ENCODE measurements at places on chromosomes 7 and 10.

DNA sequence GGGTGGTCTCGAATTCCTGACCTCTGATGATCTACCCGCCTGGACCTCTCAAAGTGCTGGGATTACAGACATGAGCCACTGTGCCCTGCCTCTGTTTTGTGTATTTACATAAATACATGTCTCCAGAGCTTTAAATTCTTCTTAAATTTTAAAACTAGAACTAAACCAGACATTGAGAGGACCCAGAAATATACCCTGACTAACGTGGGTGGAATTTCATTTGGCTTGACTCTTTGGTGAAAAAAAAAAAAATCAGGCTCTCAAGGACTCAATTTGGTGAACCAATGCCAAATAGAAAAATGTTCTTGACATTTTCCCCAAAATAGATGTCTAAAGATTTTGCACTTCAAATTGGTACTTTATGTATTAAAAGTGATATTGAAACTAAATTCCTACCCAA is 16.6 kb upstream of the FAS start:
- no peak for DNase-seq

- DNase-seq: no peak
Measured at GRCh38 chr10:24352399-24352798, 143.5 kb downstream of the KIAA1217 start.

DNA sequence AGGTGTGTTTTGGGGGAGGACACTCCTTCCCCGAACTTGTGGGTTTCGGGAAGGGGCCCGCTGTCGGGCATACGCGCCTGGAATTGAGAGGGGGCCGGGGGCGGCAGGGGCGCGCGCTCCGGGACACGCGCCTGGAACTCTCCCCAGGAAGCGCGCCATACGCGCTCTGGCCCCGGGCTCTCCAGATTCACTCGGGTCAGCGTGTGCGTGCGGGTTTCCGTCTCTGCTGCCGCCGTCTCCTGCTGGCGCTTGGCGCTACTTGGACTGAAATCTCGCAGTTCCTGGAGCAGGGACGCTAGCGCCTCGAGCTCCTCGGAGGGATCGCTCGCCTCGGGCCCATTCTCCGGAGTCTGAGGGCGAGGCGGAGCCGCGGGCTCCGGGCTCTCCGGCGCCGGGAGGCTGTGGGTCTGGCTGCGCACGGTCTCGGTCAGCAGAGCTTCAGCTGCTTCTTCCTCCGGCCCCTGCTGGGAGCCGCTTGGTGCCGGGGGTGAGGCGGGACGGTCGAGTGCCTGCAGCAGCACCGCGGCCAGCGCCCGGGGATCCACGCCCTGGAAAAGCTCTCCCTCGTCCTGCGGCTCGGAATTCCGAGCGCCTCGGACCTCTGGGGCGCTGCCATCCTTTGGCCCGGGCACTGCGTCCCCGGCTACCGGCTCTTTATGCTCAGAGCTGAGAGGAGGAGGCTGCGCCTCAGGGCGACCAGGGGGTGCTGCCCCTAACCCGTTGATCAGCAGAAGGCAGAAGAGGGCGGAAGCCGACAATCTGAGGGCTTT is 1.1 kb downstream of the VGF start:
- DNase-seq: no peak

GRCh38 chr7:150909200-150909995 is 57.1 kb downstream of the AOC1 start:
- DNase-seq: no peak

DNA sequence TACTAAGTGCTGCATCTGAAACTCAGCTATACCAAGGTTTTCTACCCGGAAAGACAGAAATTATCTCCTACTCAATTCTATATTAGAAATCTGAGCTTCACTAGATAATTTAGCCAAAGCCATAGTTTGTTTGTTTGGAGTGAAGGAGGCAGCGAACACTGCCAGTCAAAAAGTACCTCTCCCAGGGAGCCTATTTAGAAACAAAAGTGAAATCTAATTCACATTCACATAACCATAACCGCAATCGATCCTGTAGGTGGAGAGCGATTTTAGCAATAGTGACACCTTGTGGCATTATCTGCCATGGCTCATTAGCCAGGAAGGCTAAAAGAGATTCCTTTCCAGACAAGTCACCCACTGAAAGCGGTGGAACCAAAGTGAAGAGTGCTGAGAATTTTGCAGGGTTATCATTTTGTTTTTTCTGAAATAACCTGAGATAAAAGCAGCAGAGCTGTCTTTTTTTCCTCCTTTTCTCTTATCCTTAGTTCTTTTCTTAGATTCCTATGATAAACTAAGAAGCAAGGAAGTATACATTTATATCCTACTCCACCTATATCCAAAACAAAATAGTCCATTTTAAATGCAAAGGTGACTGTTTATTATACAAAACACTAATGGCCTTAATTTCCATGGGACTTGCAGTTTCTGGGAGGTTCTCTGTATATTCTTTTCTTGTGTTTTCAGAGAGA is 83.7 kb upstream of the BET1 start:
- DNase-seq: peak; percentile 42

DNA sequence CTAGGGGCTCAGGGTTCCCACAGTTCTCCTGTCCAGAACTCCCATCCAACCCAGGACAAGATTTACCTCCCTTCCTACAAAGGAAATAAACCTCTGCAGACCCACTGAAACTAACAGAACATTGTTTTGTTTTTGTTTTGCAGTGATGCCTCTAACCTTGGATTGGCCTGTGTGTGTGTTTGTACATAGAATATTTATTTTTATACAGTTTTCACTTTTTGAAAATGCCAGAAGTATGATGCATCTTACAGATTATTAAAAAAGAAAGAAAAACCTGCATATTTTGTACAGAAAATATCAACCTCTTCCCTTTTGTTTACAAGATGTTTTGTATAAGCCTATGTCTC is 94.1 kb upstream of the MACROH2A2 start:
- DNase-seq: no peak

DNA sequence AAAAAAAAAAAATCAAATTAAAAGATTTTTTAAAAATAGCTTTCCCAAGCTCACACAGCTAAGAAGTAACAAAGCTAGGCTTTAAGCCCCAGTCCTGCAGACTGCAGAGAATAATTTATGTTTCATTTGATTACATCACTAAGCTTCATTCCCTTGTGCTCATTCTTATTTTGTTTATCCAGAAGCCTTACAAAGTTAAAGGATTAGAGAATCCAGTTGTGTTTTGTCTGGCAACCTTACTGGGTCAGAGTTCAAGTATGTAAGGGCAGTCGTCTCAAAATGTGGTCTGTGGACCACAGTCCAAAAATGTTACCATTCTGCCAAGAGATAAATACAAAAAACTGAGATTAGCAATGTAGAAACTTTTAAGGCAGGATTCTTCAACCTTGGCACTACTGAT is 32.1 kb upstream of the EZH2 start:
- DNase-seq: no peak

- DNase-seq: no peak
Measured at GRCh38 chr10:123930340-123931001, 38.9 kb upstream of the CPXM2 start.

GRCh38 chr7:131244259-131244852 is 83.3 kb upstream of the MKLN1 start:
- no peak for DNase-seq

DNA sequence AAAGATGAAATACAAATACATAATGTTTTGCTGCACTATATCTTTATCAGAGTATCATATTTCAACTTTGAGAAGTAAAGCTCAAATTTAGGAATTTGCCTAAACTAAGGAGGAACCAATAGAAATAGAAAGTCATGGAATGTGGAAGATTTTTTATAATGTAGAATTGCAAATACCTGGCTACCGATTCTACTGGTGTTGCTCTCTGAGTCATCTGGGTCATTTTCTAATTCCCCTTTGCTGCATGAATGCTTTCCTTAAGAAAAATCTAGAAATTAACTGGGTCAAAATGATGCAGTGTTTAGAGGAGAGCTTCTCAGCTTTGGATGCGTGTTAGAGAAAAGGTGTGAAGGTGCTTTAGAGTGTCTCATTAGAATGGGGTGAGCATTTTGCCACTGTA is 568.9 kb upstream of the ANKRD30A start:
- DNase-seq: no peak

DNA sequence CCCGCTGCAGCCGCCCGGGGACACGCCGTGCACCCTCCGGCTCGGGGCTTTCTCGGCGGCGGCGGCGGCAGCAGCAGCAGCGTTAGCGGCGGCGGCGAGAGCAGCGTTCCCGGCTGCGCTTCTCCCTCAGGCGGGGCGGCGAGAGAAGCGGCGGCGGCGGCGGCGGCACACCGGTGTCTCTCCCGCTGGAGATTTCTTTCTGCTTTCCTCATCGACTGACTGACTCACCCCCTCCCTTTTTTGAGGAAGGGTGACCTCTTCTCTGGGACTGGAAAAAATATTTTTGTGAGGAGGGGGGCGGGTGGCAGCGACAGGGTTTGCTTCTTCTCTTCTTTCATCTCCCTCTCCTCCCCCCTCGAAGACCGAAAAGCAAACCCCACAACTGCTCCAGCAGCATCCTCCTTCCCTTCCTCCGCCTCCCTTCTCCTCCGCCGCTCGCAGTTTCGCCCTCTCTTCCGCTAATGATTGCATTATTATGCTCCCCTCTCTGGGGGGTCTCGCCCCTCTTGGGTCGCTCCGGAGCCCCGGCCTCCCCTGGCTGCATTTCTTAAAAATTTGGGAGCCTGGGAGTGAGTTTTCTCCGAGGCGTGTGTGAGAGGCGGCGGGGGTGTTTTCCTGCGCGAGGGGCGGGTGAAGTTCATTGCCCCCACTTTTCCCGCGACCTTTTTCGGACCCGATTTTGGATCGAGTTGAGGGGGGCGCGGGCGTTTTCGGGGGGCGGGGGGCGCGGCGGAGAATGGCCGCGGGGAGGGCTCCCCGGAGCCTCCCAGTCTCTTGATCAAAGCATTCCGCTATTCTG is 411 bp downstream of the AUTS2 start:
- no peak for DNase-seq

DNA sequence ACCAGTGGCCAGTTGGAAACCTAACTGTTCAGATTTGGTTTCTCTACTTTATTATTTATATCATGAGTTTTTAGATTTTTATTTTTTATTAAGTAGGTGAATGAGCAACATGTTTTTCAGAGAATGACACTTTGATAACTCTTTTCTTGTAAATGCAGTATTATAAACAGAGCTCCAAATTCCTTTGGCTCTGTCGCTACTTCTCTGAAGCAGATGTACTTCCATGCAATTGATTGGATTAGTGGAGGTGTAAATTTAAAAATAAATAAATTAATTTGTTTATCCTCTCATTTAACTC is 34.3 kb upstream of the ICA1 start:
- no peak for DNase-seq

DNA sequence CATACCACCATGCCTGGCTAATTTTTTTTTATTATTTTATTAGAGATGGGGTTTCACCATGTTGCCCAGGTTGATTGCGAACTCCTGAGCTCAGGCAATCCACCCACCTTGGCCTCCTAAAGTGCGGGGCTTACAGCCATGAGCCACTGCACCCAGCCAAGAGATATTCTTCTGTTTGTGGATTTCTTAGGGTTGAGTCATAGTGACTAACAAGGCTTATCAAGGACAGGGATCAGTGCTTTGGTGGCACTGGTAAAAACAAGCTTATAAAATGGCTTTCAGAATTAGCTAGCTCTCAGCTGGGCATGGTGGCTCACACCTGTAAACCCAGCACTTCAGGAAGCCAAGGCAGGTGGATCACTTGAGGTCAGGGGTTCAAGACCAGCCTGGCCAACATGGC is 122.4 kb downstream of the ZNF248 start:
- no peak for DNase-seq

- DNase-seq: no peak
Measured at GRCh38 chr10:96295475-96295874, 8.8 kb upstream of the DNTT start.

DNA sequence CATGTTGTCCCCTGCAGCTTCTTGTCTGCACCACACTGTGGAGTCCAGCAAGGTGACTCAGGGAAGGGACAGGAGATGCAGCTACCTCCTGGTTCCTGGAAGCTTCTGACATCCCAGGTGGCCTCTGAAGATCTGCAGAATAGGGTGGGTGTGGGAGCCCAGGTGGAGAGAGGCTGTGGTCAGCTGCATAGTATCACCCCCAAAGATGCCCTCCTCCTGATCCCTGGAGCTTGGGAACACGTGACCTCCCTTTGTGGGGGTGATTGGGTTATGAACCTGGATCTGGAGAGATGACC is 25.4 kb downstream of the CALML3 start:
- no peak for DNase-seq

DNA sequence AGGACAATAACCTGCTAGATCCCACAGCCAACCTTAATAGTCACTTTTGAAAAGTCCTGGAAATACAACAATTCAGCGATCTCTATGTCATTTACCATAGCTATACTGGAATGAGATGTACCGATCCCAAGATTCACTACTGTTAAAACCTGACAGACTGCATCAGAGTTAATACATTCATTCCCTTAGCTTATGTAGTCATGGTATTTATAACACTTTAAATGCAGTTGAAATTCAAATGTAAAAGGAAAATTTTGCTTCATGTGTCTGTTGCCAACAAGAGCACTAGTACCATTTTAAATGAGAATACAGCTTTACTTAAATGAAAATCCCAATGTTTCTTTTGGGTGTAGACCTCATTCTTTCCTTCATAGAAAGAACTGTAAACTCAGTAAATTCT is 11.1 kb upstream of the GGCT start:
- no peak for DNase-seq

DNA sequence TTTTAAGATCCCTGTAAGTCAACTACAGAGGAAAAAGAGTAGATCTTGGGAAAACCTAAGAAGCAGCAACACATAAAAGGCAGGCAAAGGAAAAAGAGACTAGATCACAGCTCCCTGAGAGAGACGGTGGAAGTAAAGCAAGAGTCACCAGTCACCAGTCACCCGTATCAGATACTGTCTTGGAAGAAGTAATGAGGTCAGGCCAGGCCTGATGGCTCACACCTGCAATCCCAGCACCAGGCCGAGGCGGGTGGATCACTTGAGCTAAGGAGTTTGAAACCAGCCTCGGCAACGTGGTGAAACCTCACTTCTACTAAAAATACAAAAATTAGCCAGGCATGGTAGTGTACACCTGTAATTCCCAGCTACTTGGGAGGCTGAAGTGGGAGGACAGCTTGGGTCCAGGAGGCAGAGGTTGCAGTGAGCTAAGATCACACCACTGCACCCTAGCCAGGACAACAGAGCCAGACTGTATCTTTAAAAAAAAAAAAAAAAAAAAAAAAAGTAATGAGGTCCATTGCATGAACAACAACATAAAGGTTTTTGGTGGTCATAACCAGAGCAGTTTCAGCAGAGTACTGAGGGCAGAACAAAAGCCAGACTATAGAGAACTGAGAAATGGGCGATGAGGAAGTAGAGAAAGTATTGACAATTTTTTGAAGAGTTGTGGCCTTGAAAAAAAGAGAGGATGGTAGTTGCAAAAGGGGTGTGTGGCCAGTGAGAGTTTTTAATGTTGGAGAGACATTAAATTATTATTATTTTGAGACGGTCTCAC is 16.9 kb downstream of the ZNF713 start:
- no peak for DNase-seq

DNA sequence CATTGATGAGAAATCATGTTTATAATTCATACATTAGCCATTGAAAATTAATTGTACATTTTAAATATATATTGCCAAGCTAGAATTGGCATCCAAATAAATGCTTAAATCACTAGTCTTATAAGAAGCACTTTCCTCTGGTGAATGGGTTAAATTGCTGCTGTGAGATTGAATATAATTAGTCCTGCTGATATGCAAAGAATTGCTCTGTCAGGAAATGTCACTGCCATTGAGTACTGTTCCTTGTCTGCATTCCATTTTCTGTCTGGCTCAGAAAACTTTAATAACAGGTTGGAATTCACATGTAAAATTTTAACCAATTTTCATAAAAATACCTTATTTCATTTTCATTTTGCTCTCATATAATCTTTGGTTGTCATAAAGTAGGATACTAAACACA is 589.1 kb downstream of the MAGI2 start:
- no peak for DNase-seq

- no peak for DNase-seq
Measured at GRCh38 chr10:127561647-127562046, 12.5 kb downstream of the NPS start.
